ENCODE measurements at places on chromosomes 11 and 22.
A peak's percentile ranks its signal among the peaks of the same experiment; 100 is the strongest.

GRCh38 chr22:38513063-38513462 is 7.0 kb upstream of the DDX17 start:
- H3K4me3 ChIP-seq = no peak overlapping the region
- peaks cover 5% of the 10 kb centered on the region for H3K4me1 ChIP-seq
- no peaks in the 10 kb centered on the region for H3K36me3 ChIP-seq
- no peak overlapping the region for H3K27ac ChIP-seq

- no peak overlapping the region for H3K27ac ChIP-seq
- no peaks in the 10 kb centered on the region for H3K36me3 ChIP-seq
- H3K4me1 ChIP-seq = peaks cover 7% of the 10 kb centered on the region
- no peak overlapping the region for H3K4me3 ChIP-seq
- DNase-seq = no peak
Observed at GRCh38 chr11:30583476-30584280, 2.5 kb downstream of the MPPED2 start.

DNA sequence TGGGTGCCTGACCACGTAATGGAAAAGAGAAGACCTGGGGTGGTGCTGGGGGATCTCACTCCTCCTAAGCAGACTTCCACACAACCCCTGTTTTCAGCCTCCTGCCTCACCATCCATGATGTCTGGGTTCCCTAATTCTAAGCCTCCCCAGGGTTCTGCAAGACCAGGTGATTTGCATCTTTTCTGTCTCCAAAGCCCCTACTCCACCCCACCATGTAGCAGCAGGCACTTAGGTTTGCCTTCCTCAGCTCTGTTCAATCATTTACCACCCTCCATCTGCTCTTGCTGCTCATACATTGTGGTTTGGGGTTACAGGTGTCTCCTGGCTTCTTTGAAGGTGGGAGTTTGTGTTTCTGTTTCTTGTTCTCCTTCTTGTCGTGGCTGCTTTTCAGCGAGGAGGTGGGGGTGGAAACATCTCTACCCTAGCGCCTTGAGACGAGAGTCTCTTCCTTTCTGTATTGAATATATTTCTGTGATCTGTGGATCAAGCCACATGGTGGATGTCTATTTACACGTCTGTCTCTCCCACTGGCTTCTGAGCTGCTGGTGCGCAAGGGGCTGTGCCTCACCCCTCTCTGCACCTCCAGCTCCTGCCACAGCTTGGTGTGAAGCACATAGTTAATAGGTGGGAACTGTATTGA is 6.6 kb upstream of the SSTR3 start:
- H3K4me1 ChIP-seq = peaks cover 62% of the 10 kb centered on the region
- DNase-seq = peak; percentile 83
- H3K27ac ChIP-seq = peak overlapping the region; percentile 97
- no peaks in the 10 kb centered on the region for H3K27me3 ChIP-seq

DNA sequence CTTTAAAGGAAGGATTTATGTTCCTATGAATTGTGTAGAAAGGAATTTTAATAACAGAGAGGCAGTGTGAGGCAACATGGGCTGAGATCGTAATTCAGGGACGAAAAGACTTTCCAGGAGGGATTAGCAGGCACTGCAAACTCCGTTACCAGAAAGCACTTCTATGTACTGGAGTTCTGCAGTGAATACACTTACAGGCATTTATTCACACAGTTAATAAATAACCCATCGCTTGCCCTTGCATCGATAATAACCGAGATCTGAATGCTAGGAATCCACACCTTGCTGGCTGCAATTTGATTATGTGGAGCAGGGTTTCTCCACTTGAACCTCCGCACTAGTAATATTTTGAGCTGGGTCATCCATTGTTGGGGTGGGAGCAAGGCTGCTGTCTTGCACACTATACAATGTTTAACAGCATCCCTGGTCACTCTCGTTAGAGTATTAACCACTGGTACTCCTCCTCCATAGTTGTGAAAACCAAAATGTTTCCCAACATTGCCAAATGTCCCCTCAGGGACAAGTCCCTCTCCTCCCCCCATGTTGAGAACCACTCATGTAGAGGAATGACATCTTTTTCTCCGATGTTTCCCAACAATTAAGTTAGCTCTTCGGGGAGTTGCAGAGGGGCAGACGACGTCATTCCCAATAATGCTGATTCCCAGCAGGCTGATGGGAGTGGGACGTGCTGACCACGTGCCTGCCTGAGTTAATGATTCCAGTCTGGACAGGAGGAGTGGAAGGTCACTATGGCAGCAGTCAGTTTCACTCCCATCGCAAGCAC is 99.5 kb downstream of the SNX19 start:
- no peak overlapping the region for H3K4me3 ChIP-seq
- no peak overlapping the region for H3K27ac ChIP-seq
- H3K36me3 ChIP-seq = no peaks in the 10 kb centered on the region
- H3K4me1 ChIP-seq = no peaks in the 10 kb centered on the region
- H3K27me3 ChIP-seq = peaks cover 7% of the 10 kb centered on the region
- no peak for DNase-seq

- no peak overlapping the region for H3K4me3 ChIP-seq
- H3K27me3 ChIP-seq = peaks cover 11% of the 10 kb centered on the region
- H3K4me1 ChIP-seq = no peaks in the 10 kb centered on the region
- no peak overlapping the region for H3K27ac ChIP-seq
- DNase-seq = no peak
- no peaks in the 10 kb centered on the region for H3K36me3 ChIP-seq
Observed at GRCh38 chr11:6110011-6110410, 2.5 kb downstream of the OR56B4 start.

DNA sequence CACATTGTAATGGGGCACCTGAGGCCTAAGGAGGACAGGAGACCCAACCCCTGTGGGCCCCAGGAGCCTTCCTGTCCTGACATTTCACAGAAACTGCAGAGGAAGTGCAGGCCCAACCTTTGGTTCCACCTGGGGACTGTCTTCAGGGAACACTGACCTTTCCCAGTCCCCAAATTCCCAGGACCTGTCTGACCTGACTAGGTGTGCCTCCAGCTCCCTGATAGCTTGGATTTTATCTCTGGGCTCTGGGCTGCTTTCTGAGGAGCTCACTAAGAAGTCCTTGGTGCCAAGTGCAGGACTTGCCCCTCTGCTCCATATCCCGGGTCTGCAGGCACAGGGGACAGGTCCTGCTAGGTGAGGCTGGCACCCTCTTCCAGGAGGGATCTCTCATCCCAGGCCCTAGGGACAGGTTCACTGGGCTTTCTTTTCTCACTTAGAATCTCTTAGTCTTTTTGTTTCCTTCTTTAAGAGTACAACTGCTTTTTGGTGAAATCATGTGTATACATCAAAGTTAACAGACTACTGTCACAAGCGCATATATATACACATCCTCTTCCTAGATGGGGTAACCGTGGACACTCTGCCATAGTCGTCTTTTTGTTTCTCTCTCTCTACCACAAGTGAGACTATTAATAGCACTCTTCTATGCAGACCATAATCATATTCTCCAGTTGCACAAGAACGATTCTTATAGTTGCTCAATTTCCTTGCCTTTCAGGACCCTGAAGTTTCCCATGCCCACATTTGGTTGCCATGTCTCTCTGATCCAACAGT is 72.0 kb upstream of the IGLL5 start:
- H3K27ac ChIP-seq = no peak overlapping the region
- no peaks in the 10 kb centered on the region for H3K36me3 ChIP-seq
- peaks cover 2% of the 10 kb centered on the region for H3K27me3 ChIP-seq

- no peak for DNase-seq
- H3K4me1 ChIP-seq = no peaks in the 10 kb centered on the region
- no peak overlapping the region for H3K27ac ChIP-seq
- peaks cover 2% of the 10 kb centered on the region for H3K27me3 ChIP-seq
Observed at GRCh38 chr11:131904756-131905155, 534.3 kb downstream of the NTM start.

DNA sequence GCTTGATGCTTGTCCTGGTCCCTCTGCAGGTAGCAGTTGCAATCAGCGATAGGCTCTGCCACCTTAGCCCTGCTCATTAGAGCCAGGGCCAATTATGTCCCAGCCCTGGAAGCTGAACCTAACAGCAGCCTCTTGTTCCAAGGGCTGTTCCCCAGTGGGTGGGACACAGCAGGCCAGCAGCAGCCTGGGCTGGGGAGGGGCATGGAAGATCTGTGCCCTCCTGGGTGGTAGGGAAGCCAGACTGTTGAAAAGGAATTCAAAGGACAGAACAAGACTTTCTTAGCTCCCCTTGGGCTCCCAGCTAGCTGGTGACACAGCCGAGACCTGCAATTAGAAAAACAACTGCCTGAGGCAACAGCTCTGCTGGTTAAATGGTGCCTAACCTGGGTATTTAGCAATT is 17.4 kb downstream of the DRD2 start:
- no peak overlapping the region for H3K27ac ChIP-seq
- no peak overlapping the region for H3K4me3 ChIP-seq
- no peaks in the 10 kb centered on the region for H3K4me1 ChIP-seq
- peaks cover 4% of the 10 kb centered on the region for H3K27me3 ChIP-seq
